Activated CD8-positive, alpha-beta memory T cell treated with anti-CD3 and anti-CD28 coated beads for 48 hours (primary cell): ENCODE measurements at places on chromosomes 4 and X.

- no peak for DNase-seq
Measured at GRCh38 chrX:56310581-56310980, 78.4 kb downstream of the KLF8 start.

- no peak for DNase-seq
Measured at GRCh38 chr4:18608908-18609533, 587.5 kb upstream of the LCORL start.

DNA sequence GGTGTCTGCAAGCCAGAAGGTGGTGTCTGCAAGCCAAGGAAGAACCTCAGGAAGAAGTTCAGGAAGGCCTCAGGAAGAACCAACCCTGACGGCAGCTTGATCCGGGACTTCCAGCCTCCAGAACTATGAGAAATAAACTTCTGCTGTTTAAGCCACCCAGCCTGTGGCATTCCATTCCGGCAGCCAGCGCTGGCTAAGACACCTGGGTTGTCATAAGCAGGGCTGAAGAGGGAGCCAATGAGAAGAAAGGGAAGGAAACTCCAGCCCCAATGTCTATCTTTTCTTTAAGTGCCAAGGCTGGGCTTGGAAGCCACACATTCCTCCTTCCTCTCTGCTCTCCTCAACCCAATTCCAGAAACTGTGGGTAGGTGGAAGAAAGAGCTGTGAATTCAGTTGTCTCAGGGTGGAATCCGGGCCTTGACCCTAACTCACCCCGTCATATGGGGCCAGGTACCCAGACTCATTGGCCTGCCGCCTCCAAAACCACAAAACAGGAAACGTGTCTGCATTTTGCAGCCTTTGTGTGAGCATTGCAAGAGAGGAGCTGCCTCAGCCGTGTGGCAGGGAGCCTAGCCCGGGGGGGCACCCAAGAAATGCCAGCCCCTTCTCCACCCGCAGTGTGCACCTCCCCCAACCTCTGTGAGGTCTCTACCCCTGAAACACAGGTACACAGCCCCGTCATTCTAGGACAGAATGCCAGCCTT lies 26.8 kb downstream of the CRMP1 start:
- DNase-seq: no peak

DNA sequence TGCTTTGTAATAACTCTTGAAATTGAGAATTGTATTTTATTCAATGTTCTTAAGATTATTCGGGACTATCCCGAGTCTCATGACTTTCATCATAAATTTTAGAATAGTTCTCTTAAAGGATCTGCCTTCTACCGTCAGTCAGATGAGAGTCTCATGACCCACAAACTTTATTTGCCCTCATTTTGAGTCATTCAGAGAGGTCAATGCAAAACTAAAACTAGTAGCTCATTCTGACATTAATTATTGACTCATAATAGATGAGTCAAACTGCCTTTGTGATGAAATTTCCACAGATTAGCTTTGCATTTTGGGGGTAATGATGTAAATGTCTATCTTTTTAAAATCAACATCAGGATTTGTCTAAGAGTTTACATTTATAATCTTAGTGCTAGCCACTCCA lies 1527.3 kb downstream of the TECRL start:
- DNase-seq: no peak

- DNase-seq: no peak
Measured at GRCh38 chrX:55007656-55008055, 7.5 kb downstream of the APEX2 start.

GRCh38 chr4:1713003-1713851 lies 1.1 kb upstream of the SLBP start:
- no peak for DNase-seq

GRCh38 chr4:166091912-166092510 lies 219.0 kb downstream of the TLL1 start:
- no peak for DNase-seq

DNA sequence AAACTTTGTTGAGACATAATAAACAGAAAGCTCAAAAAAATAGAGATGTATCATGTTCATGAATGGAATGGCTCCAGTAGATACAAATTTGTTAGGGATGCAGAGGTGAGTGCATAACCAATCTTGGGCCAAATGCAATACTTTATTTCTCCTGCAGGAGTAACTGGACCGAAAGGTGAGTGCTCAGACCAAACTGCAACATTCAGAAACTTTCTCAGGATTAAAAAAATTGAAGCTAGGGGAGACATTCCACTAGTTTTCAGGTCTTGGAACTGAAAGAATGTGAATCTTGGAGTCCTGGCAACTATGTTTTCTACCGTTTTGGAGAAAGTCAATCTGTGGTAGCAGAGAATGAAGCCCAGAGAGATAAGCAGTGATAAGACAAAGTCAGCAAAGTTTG lies 21.2 kb upstream of the LCORL start:
- no peak for DNase-seq

DNA sequence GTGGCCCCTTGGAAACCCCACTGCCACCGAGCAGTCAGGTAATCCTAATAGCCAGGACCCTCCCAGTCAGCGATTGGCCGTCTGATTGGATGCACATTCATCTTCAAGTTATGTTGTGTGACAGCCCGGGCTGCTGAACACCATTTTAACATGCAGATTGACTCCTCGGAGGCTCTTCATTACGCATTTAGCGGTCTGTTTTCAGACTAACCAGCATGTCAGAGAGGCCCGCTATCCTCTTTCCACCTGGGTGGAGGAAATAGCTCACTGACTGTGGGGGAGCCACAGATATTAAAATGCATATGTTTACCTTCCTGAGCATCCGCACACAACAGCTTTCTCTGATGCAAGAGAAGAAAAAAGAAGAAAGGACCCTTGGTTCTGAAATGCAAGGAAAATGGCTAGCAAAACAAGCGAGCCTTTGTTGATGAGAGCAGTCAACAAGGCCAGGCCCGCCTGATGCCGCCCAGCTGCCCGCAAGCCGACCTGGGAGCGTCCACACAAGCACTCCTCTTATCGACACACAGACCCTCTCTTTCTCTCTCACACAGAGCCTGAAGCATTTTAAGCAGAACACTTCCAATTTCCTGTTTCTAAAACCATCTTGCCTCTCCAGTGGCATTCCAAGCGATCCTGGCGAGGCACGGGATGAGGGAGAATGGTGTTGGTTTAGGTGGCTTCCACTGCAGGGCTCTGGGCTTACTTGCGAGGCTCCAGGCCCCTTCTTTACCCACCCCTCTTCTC lies 118.3 kb downstream of the MGST2 start:
- no peak for DNase-seq

DNA sequence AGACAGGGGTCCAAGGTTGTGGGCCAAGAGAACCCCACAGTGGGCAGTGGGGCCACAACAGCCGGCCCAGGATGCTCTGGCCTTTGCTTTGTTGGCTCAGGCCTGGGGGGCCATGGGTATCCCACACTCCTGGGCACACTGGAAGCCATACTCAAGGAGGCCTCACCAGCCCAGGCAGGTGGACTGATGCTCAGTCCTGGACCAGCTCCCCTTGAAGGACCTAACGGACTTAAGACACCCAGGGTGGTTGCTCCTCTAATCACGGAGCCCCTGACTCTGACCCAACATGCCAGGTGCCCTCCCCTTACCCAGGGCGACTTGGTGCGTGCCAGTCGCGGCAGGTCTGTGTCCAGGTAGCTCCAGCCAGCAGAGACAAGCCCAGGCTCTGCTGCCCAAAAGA lies 50.8 kb downstream of the ZFYVE28 start:
- DNase-seq: no peak

GRCh38 chr4:40530961-40531635 lies 98.6 kb downstream of the RBM47 start:
- no peak for DNase-seq

- no peak for DNase-seq
Measured at GRCh38 chrX:3244955-3245354, 101.5 kb downstream of the MXRA5 start.

GRCh38 chrX:30831082-30831481 lies 58.0 kb downstream of the TAB3 start:
- no peak for DNase-seq

GRCh38 chr4:21979196-21979595 lies 30.6 kb upstream of the KCNIP4 start:
- DNase-seq: no peak

GRCh38 chrX:40578039-40578695 lies 2.6 kb upstream of the ATP6AP2 start:
- DNase-seq: no peak

GRCh38 chr4:75514949-75515612 lies 808 bp downstream of the THAP6 start:
- DNase-seq: no peak

GRCh38 chr4:186604124-186604807 lies 48.9 kb upstream of the MTNR1A start:
- no peak for DNase-seq

DNA sequence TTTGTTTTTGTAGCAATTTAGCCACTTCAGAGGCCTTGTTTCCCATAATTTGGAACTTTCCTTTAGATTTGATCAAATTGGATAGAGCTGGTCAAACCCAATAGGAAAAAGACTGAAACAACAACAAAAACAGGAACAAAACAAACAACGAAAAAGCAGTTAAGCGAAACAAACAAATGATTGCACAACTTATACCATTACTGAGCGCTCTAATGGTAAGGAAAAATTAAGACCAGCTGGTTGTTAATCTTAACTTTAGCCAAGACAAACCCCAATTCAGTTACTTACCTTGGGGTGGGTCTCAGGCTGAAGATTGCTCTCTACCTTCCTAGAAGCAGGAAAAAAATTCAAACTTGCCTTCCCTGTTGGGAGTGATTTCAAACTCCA lies 38.3 kb downstream of the SPCS3 start:
- no peak for DNase-seq

DNA sequence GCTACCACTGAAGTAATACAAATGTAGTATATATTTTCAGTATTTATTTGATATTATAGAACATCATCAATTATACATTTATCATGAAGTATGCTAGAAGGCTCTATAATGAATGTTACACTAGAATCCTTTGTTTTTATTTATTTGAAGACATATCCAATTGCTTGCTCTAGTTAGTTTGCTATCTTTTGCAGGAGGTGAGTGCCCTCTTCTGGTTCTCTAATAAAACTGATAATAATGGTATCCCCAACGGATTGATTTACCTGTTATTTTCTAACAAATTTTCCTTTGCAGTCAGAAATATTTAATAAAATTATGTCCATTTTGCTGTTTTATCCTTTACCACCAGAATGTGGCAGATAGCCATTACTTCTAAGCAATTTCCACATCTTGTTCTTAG lies 274.3 kb upstream of the TACR3 start:
- no peak for DNase-seq

DNA sequence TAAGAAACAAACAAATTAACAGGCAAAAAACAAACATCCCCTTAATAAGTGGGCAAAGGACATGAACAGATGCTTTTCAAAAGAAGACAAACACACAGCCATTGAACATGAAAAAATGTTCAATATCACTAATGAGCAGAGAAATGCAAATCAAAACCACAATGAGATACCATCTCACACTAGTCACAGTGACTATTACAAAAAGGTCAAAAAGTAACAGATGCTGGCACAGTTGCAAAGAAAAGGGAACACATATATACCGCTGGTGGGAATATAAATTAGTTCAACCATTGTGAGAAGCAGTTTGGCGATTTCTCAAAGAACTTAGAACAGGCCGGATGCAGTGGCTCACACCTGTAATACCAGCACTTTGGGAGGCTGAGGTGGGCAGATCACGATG lies 146.1 kb upstream of the NEIL3 start:
- no peak for DNase-seq

DNA sequence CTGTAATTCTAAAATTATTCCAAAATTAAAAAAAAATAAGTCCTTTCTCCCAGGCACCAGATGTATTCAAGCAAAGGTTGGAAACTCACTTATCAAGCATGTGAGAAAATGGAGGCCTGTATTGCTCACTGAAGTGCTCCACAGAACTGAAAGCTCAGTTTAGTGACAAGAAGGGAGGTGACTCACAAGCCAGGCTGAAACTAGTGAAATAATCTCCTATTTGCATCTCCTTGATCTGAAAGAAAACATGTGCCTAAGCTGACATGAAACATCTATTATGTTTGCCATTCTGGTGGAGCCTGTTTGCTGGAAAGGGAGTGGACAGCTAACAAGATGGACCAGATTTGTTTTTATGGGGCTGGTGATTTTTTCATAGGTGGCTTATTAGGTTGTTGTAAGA lies 54.0 kb upstream of the AMELX start:
- no peak for DNase-seq

- DNase-seq: no peak
Measured at GRCh38 chr4:20679951-20680350, 20.3 kb upstream of the PACRGL start.

- no peak for DNase-seq
Measured at GRCh38 chrX:9291629-9292028, 173.2 kb upstream of the TBL1X start.

- no peak for DNase-seq
Measured at GRCh38 chr4:74379912-74380311, 15.0 kb downstream of the EREG start.

DNA sequence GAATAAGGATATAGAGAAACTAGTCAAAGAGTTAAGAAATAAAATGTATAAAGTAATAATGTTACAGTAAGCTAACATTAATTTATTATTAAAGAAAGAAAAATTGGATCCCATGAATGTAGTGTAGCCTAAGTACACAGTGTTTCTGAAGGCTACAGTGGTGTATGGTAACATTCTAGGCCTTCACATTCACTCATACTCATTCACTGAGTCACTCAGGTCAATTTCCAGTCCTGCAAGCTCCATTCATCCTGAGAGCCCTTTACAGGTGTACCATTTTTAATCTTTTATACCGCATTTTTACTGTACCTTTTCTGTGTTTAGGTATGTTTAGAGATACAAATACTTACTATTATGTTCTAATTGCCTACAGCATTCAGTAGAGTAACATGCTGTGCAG lies 120.6 kb upstream of the AGA start:
- DNase-seq: no peak

DNA sequence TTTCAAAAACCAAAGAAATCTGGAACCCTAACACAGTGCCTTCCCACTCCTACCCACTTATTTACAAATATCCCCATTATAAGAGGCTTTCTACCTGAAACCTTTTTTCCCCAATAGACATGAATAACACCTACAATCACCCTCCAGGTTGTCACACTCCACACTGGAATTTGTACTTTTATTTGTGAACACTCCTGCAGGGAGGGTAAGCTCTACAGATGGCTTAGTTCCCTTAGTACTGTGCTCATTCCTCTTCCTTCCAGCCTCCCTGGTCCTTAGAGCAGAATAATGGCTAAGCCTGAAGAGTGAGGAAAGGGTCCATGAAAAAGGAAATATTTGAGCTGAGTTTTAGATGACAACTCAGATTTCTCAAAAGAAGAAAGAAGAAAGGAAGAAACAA lies 22.2 kb upstream of the SULT1E1 start:
- no peak for DNase-seq

DNA sequence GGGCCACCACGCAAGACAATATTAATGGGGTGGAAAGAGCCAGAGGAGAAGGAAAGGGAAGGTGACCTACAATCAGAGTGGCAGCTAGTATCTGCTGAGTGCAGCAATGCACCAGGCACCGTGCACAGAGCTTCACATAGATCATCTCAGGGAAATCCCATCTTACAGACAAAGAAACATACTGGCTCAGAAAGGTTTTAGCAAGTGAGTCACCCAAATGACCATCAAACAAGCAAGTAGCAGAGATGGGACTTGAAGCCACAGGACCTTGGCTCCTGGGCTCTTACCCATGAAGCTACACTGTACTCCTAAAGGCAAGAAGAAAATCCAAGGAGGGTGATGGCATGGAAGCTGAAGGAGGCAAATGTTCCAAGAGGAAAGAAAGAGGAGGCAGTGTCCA lies 6.8 kb downstream of the ANXA5 start:
- no peak for DNase-seq
